ENCODE measurements at places on chromosomes 6 and 20.

GRCh38 chr6:84967389-84967788 is 203.0 kb upstream of the TBX18 start:
- peak; percentile 71 for DNase-seq

DNA sequence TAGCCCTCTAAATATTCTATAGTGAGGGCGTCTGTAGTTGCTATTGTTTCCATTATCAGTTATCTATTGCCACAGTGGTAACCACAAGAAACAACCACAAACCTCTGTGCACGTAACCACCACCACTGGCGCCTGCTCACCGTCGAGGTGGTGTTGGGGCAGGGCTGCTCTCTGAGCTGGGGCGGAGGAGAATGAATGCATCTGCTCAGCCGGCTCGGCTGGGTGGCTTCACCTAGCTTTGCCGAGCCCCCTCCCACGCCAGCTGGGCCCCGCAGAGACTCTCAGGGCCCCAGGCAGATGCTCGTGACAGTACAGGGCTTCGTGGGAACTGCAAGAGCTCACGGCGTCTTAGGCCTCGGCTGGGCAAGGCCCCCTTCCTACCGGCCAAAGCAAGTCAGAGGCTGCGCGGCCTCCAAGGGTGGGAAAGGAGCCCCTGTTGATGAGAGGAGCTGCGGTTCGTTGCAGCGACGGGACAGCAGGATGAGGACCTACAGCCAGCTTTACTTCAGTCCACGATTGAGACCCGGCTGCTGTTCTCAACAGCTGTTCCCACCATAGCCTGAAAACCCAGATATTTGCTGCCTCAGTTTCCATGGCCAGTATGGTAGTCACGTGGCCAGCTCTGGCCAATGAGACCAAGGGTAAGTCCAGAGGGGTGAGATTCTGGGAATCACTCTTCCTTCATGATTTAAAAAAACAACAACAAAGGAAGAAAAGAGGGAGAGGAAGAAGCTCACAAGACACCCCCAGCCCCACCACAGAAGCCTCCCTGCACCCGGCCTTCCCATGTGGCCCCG is 120.2 kb upstream of the AFDN start:
- no peak for DNase-seq

DNA sequence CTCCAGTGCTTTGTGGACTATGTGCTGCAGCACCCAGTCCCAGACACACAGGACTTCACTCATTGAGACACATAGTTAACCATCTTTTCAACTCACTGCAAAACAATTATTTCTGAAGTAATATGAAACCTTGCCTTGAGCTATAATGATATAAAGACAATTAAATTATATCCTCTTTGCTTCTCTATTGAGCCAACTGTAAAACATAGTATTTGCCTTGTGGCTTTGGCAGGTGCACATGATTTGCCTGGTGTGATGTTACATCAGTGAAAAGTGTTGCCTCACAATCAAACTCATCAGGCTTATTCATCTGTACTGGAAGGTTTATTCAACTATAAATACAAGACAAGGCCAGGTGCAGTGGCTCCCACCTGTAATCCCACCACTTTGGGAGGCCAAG is 80.6 kb downstream of the NCOA7 start:
- no peak for DNase-seq

DNA sequence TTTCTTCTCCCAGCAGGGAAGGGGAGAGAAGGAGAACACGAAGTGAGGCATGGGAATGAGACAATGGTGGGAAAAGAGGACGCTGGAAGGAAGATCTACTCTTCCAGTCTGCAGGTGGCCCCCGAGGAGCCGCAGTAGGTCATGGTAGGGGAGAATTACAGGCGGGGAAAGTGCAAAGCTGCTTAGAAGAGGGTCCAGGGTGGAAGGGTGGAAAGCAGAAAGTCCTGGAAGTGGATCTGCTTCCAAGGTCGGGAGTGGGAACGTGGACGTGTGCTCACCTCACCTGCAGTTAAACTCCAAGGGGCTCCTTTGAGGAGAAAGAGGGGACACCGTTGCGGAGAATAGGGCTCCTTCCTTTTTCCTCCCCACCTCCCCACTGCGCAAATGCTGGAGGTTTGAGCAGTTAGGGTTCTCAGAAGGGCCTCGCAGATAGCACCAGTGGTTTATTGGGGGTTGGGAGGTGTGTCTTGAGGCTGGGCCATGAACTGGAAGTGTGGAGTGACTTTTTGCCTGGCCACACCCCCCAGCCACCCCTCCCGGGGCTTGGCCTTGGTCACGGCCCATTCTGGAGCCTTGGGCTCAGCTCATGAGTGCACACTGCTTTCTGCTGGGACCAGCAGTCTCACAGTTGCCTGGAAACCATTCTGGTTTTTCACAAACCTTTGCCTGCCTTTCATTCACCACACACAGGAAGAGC is 100.4 kb upstream of the MLN start:
- no peak for DNase-seq

DNA sequence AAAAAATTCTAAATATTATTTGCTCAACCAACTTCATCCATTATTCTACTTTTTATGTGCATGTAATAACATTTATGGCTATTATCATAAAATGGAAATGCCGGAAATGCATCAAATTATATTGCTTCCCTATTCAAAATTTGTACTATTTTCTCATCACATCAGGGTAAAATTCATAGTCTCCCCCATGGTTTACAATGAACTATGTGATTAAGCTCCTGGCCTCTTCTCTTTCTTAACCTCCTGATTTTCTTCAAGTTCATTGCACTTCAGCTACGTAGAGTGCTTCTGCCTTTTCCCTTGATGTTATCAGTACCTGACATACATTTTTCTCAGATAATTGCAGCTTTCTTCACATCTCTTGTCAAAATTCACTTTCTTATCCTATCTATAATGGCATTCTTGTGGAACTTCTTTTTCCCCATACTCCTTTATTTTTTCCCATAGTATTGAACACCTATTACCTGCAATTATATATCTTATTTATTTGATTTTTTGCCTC is 699.1 kb upstream of the ADGRB3 start:
- DNase-seq: no peak

DNA sequence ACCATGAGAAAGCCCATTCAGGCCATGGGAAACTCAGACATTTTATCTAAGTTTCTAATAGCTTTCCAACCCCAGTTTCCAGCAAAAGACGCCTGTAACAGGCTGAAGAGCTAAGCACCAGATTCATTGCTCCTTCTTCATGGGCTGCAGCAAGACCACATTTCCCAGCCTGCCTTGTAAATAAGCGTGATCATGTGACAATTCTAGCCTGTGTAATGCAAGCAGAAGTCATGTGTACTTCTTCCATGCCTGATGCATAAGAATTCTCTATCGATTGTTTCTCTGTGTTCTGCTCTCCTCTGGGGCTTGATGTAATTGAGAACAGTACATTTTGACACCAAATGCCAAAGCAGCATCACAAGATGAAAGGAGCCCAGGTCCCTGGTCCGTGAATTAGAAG is 6.8 kb downstream of the PCSK2 start:
- DNase-seq: no peak

GRCh38 chr20:41436679-41437078 is 70.1 kb upstream of the EMILIN3 start:
- DNase-seq: no peak

DNA sequence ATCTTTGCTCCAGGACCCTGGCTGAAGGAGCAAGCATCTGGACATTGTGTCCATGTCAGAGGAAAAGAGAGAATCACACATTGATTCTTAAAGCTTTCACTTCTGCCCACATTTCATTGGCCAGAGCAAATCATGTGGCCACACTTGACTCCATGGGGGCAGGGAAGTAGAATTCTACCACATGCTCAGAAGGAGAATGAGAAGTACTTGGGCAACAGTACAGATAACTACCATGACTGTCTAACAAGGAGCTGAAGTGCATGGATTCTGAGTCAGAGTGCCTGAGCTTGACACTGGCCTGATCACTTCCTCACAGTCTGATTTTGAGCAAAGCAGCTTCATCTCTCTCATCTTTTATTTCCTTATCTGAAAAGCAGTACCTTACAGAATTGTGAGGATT is 38.6 kb downstream of the GHRH start:
- DNase-seq: peak; percentile 76

- peak; percentile 98 for DNase-seq
Observed at GRCh38 chr6:26045065-26045927, 41.9 kb upstream of the HFE start.

DNA sequence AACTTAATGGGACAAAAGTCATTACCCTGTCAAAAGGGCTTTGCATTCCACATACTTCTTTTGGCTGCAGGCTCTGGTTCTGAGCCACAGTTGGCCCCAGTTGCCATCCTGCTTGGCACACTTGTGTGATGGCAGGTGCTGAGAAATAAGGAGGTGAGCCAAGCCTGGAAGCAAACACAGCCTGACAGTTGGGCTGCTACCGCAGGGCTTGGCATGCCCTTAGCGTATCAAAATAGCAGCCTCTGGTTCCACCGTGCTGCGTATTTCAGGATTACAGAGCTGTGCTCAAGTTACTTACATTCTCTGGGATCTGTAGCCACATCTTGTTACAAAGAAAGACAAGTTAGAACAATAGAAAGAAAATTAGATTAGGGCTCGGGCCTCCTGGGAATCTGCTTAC is 11.1 kb downstream of the MTHFD1L start:
- DNase-seq: no peak

DNA sequence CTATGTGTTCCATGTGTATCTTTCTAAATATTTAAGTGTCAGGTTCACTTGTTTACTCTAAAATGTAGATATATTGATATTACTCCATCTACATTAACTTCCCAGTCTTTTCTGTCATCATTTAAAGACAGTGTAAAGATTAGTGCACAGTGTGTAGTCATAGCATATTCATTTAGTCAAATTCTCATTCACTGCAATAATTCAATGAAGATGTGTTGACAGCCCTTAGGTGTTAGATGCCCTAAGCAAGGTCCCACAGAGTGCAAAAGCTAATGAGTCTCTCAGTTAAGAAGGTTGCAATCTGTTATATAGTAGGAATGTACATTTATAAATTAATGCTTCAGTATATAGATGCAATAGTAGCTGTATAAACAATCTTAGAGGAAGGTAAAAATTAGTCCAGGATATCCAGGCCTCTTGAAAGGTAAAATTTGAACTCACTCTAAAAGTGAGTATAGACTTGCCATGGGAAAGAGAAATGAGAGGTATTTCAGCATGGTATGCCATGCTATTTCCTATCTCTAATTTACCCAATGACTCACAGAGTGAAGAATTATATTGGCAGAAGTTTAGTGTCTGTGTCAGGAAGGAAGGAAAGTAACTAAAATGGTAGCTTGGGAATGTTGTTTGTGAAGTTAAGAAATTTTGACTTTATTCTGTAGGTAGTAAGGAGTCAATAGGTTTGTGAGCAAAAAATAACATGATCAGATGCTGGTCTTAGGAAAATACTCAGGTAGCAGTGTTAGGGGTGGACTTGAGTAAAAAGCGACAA is 969.9 kb upstream of the CITED2 start:
- DNase-seq: no peak

GRCh38 chr6:24454452-24454851 is 34.9 kb downstream of the GPLD1 start:
- DNase-seq: no peak

DNA sequence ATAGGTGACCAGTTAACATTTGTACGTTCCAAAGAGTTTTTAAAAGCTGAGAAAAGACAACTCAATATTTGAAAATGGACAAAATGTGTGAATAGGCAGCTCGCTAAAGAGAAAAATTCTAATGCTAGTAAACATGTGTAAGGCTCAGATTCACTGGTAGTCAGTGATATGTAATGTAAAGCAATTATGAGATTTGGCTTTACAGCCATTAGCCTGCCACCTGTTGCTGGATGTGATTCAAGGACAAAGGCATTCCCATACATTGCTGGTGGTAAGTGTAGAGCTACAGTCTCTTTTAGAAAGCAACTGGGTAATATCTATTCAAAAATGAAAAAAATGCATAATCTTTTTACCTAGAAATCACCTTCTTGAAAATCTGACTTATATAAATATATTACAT is 114.3 kb downstream of the COL19A1 start:
- no peak for DNase-seq

- DNase-seq: peak; percentile 88
Observed at GRCh38 chr20:31547017-31547675, 32.9 kb downstream of the HM13 start.

DNA sequence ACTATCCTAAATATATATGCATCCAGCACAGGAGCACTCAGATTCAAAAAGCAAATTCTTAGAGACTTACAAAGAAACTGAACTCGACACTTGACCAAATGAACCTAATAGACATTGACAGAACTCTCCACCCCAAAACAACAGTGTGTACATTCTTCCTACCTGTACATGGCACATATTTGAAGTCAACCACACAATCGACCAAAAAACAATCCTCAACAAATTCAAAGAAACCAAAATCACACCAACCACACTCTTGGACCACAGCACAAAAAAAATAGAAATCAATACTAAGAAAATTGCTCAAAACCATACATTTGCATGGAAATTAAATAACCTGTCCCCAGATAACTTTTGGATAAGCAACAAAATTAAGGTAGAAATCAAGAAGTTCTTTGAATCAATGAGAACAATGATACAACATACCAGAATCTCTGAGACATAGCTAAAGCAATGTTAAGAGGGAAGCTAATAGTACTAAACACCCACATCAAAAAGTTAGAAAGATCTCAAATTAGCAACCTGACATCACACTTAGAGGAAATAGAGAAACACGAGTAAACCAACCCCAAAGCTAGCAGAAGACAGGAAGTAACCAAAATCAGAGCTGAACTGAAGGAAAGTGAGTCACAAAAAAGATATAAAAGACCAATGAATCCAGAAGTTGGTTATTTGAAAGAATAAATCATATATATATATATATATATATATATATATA is 12.5 kb upstream of the TREM1 start:
- no peak for DNase-seq

GRCh38 chr6:110646951-110647910 is 168.0 kb downstream of the CDK19 start:
- no peak for DNase-seq

- no peak for DNase-seq
Observed at GRCh38 chr6:159093609-159094443, 49.0 kb upstream of the TAGAP start.
